NCI-H460 (cell line): ENCODE measurements at places on chromosomes 5 and 9.

DNA sequence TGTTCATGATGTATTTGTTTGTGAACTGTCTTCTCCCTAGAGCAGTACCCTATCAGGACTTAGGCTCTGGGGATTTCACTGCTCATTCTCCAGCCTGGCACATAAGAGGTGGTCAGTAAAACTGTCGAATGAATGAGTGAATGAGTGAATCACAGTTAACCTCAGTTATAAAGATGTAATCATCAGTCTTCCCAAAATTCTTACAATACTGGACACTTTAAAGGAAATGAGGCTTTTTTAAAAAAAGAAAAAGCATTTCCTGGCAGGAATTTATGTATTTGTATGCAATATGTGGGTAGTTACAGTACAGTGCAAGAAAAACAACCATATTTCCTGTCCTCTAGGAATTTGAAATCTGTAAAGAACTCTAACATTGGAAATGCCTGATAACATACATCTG lies 59.6 kb downstream of the RAI14 start:
- no peak for DNase-seq

GRCh38 chr9:108588246-108588645 lies 267.5 kb downstream of the ACTL7B start:
- DNase-seq = no peak

GRCh38 chr9:123339666-123340510 lies 16.1 kb upstream of the CRB2 start:
- DNase-seq = no peak

- peak; percentile 20 for DNase-seq
These were observed 25.3 kb upstream of the CEP72 start for GRCh38 chr5:586751-587285.

DNA sequence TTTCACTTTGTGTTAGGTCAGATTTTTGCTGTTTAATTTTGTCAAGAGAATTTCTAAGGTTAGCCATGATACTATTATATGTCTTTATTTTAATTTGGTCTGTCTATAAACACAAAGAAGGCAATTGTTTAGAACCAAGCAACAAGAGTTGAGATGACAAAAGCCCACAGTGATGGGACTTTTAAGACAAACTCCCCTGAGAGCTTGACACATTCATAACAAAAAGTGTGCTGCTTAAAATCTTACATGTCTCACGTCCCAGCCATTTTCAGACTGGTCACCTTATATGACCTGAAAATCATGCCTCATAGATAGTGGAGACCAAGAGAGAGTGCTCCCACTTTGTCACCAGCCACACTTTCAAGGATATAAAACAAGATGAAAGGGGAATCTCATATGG lies 21.6 kb upstream of the NNT start:
- DNase-seq = no peak

- no peak for DNase-seq
These were observed 15.8 kb upstream of the FCHO2 start for GRCh38 chr5:72940082-72940481.

DNA sequence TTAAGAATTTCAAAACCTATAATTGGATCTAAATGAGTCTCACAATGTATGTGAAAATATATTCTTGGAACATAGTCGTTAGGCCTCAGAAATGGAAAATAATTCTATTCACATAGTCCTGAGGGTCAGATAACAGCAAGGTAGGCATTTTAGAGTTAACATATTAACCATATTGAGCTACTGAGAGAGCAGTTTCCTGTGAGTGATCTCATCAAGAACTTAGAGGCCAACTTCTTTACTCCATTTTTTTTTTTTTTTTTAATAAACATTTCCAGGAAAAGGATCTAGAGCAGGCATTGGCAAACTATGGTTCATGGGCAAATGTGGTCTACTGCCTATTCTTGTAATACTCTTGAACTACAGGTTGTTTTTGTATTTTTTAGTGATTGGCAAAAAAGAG lies 26.6 kb downstream of the RAB24 start:
- no peak for DNase-seq

- no peak for DNase-seq
These were observed 76.7 kb downstream of the ARSB start for GRCh38 chr5:78908173-78909061.

DNA sequence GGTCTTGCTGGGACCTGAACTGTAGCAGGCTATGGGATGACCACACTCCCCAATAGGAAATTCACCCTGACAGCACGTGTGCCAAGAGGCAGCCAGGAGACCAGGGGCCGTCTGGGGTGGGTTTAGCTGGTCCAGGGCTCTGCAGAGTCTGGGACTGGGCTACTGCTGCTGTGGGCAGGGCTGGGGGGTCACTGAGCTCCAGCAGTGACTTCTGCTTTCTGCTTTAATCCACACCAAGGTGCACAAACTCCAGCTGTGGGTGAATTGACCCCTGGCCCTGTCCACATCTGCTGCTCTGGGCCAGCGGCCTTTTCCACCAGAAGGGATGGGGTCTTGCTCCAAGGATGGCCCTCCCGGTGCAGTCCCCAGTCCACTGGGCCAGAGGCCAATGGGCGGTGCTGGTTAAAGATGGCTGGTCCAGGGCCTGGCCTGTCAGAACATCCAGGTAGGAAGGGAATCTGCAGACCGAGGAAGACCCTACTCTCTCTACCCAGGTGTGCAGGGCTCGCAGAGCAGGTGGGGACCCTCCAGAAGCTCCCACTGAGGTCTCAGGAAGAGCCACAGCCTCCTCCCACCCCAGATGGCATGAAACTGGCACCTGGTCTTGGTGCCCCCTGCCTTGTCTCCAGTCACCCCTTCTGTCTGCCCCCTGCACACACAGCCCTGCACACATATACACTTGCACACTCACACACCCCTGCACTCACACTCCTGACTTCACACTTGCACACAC lies 28.0 kb downstream of the GLT6D1 start:
- DNase-seq = no peak

DNA sequence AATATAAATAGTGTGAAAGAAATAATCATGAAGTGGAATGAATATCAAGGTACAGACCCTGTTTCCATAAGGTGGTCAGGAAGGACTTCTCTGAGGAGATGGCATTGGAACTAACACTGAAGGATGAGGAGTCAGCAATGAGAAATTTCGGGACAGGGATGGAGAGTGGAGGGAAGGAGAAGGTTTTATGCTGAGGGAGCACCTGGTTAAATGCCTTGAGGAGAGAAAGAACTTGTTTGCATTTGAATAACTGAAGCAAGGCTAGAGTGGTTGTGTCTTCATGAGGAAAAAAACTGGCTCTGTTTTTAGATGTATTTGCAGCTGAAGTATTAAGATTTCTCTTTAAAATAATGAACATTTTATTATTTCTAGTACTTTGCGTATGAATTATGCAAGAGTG lies 180.8 kb downstream of the TRPM3 start:
- DNase-seq = no peak

GRCh38 chr5:174317256-174317894 lies 271.9 kb downstream of the NSG2 start:
- DNase-seq = peak; percentile 72
